ENCODE measurements at places on chromosomes 3 and 15.

GRCh38 chr15:26867200-26868007, 542 bp downstream of the GABRA5 start:
- no peak for DNase-seq

DNA sequence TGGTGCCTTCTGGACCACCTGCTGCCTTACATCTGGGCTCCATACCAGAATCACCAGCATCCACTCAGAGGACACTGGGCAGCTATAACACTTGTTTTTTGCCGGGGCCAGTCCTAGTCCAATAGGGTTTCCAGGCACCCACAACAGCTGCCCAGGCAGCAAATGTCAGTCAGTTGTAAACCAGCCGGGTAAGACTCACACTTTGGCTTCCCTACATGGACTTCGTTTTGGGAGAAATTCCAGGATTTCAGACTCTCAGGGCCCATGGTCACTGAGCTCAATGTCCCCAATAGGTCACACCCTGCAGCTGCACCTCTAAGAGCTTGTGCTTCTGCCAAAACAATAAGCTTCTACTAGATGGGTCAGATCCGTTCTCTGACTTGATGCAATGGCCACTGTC, 83.8 kb downstream of the FAM174B start:
- no peak for DNase-seq

GRCh38 chr15:84889991-84890669, 5.7 kb downstream of the SLC28A1 start:
- DNase-seq, result no peak

DNA sequence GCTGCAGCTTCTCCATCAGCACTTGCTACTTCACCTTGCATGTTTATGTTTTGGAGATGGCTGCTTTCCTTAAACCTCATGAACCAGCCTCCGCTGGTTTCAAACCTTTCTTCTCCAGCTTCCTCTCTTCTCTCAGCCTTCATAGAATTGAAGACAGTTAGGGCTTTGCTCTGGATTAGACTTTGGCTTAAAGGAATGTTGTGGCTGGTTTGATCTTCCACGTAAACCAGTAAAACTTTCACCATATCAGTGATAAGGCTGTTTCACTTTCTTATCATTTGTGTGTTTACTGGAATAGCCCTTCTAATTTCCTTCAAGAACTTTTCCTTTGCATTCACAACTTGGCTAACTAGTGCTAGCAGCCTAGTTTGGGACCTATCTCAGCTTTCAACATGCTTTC, 11.7 kb upstream of the GNAT1 start:
- no peak for DNase-seq
